Esophagus muscularis mucosa (tissue), 4 donors: ENCODE measurements at places on chromosomes 2 and 18. TPM values are rescaled to one million over a fixed set of nuclear protein-coding genes. Genes with fewer than 3 reads are reported as not detected.

The DTNA gene
- 221 TPM for total RNA-seq

The PDE1A gene
- total RNA-seq, result 13.6 TPM

DNA sequence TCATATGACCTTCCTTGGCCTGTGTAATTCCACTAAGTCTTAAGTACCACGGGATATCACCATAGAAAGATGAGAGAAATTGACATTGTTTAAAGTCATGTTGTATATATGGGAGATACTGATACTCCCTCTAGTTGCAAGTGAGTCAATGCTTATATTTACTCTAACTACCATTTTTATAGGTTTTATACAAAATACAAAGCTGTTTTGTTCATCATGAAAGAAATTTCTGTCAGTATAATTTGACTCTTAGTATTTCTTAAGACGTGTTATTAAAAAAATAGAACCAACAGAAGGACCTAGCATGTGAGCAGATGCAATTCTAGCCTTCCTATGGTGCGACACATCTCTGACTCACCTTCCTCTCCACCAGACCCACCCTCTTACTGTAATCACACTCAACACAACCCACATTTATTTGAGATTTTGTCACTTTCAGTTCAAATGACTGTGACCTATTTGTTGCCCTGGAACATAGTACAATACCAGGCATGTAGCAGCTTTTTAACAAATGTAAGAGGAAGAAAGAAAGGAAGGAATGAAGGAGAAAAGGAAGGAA, 453.1 kb downstream of the CMPK2 start:
- DNase-seq, result no peak

DNA sequence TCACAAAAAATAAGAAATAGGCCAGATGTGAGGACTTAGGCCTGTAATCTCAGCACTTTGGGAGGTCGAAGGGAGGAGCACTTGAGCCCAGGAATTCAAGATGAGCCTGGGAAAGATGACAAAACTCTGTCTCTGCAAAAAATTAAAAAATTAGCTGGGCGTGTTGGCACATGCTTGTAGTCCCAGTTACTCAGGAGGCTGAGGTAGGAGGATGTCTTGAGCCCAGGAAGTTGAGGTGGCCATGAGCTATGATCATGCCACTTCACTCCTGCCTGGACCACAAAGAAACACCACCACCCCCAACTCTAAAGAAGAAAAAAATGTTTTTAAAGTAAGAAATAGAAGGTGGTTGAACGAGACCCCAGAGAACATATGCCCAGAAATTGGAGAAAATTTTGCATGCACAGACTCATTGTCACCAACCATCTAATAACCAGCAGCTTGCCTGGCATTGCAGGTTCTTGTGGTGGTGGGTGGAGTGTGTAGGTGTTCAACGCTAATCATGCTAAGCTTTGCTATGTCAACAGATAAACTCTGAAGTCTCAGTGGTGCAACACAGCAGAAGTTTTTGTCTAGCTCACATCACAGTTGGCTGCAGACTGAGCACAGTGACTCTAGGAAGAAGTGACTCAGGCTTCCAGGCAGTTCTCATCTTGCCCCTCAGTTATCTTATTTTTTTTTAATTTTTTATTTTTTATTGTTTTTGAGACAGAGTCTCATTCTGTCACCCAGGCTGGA, 18.6 kb downstream of the ARL4C start:
- no peak for DNase-seq

The CDC42EP3 gene
- 153 TPM for total RNA-seq

The RAPGEF4 gene
- 6.5 TPM for total RNA-seq

DNA sequence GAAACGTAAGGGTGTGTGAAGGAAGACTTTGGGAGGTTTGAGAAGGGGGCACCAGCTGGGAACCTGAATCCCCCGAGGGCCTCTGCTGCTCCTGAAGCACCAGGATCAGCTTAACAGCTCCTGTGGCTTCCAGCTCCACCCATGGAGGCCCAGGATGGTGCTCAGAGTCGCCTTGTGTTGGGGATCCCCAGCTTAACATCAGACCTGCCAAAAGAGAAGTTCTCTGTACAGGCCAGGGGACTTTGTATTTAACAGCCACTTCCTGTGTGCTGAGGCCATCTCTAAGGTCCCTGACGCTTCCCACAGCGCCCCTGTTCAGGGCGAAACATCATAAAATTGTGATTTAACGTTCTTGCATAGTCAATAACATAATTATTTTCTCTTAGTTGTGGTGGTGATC, 77.5 kb downstream of the NCK2 start:
- DNase-seq, result no peak

The SERPINB8 gene
- 12.3 TPM for total RNA-seq

DNA sequence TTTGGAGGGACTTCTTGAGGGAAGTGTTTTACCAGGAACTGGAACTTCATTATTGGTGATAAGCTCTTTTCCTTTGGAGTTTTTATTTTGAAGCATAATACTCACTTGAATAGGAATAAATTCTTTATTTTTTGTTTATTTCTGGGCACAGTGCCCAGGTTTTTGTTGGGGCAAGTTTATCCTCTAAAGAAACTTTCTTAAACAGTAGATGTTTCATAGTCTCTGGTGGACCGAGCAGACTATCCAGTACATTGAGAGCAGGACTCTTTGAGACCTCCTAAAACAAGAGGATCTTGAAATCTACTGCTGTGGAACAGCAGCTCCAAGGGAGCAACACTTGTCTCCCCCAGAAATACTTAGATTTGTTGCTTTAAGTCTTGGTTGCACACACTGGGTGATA, 109.4 kb downstream of the PARD3B start:
- no peak for DNase-seq

The SERPINB11 gene
- not detected for total RNA-seq

The CTNNA2 gene
- 1.5 TPM for total RNA-seq

DNA sequence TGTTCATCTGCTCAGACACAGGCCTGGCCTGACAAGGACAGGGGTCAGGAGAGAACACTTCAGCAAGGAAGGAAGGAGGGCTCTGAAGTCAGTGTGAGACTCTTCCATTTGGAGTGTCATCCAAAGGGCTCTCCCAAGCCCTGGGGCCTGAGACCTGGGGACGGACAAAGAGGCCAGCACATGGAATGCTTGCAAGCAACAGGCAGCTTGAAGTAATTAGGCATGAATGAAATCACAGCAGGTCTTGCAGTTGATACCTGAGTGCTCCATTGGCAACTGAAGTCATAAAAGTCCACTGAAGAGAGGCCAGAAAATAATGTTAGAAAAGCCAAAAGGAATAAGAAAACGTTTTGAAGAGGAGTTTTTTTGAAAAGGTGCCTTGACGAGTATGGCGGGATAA, 231.7 kb downstream of the VAPA start:
- no peak for DNase-seq

- DNase-seq, result no peak
These were observed 443.5 kb upstream of the SLC14A2 start for GRCh38 chr18:45171679-45172191.

DNA sequence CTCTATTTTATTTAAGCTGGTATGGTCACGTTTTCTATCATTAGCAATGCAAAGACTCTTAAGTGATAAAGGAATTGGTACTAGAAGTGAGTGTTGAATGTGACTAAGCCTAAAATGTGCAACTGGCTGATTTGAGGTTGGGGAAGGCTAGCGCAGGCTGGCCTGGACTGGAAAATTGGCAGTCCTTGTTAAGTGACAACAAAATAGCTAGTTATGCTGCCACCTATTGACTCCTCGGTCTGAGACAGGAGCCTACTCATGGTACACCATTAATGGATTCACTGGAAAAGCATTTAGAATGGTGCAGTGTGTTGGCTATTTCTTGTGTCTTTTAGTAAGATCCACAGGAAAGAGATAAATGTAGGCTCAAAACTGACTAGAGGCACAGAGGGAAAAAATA, 5.7 kb upstream of the WIPF1 start:
- no peak for DNase-seq

GRCh38 chr2:33380719-33381118, 95.7 kb upstream of the RASGRP3 start:
- no peak for DNase-seq

DNA sequence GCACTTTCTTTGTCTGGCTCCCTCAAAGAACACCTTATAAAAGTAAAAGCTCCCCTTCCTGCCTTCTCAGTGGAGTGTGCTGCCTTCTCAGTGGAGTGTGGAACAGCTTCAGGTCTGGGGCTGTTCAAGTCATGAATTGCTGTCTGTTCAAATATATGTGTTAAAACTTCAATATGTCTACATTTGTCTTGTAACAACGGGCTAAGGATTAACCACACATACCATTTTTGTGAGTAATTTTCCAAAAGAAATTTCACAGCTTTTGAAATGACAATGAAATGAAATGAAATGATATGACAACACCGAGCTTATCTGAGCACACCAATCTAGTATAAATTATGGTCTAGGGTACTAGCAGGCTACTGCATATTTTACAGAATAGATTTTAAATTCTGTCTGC, 42.9 kb downstream of the CABYR start:
- no peak for DNase-seq

- no peak for DNase-seq
These were observed 75.5 kb upstream of the SALL3 start for GRCh38 chr18:78904179-78904531.

DNA sequence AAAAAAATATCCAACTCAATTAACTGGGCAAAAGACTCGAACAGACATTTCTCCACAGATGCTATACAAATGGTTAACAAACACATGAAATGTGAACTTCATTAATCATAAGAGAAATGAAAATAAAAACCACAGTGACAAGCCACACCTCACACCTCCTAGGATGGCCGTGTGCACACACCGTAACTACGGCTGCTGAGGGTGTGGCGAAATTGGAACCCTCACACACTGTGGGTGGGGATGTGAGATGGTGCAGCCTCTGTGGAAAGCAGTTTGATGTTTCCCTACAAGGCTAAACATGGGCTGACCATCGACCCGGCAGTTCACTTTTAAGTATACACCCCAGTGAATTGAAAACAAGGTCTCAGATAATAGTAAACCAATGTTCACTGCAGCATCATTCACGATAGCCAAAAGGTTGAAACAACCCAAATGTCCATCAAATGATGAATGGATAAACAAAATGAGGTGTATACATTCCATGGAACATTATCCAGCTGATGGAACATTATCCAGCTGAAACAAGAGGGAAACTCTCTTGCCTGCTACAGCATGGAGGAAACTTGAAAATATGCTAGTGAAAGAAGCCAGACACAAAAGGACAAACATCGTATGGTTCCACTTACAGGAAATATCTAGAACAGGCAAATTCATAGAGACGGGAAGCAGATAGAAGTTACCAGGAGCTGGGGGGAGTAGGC, 32.2 kb downstream of the ZAP70 start:
- DNase-seq, result no peak
